ENCODE measurements at places on chromosomes 6 and 20. TPM values are rescaled to one million over a fixed set of nuclear protein-coding genes. Genes with fewer than 3 reads are reported as not detected.

DNA sequence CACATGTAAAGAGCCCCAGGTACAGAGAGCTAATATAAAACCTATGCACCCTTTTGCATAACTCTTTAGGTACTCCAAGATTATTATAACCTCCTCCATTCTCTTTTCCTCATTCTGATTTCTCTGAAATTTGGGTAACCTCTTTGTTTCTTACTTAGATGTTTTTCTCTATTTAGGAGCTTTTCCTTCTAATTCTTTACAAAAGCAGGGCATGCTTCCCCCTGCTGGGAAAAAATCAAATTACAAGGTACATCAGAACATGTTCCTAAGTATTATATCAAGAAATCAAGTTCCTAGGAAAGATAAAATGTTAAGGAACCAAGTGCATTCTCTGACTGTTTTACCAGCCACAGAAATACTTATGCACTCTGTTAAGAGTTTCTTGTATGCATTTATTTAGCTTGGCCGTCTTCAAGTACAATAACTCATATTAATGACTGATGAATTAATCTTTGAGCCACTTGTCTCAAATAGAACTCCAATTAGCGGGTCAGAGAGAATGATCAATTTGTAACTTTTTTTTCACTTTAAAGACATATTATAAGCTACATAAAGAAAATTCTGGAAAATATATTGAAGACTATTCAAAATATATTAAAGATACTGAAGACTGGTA is 2.1 kb downstream of the KHDRBS2 start:
- no peaks in the 10 kb centered on the region for H3K36me3 ChIP-seq
- no peak overlapping the region for H3K27ac ChIP-seq
- DNase-seq: no peak
- 0 out of 2 replicates have a peak, but pooled peaks cover 2% of the 10 kb centered on the region for H3K4me1 ChIP-seq

- H3K4me1 ChIP-seq: peaks cover 16% of the 10 kb centered on the region
- no peaks in the 10 kb centered on the region for H3K36me3 ChIP-seq
- H3K27ac ChIP-seq: no peak overlapping the region
- H3K27me3 ChIP-seq: no peaks in the 10 kb centered on the region
- H3K4me3 ChIP-seq: no peak overlapping the region
Measured at GRCh38 chr6:14972379-14973067, 273.3 kb upstream of the JARID2 start.

DNA sequence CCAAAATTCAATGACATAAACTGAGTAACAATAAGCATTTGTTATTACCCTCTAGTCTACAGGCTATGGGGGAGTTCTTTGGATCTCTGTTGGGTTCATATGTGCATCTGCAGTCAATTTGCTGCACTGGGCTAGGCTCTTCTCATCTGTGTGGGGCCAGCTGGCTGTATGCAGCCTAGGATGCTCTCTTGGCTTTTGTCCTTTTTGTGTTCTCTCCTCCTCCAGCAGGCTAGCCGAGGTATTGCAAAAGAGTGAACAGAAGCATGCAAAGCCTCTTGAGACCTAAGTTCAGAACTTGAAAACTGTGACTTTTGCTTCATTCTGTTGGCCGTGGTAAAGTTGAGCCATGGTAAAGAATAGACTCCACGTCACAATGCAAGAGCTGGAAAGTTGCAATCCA is 62.8 kb upstream of the FOXO3 start:
- no peak overlapping the region for H3K27ac ChIP-seq
- no peak overlapping the region for H3K4me3 ChIP-seq
- H3K27me3 ChIP-seq: no peaks in the 10 kb centered on the region
- peak; percentile 52 for DNase-seq

DNA sequence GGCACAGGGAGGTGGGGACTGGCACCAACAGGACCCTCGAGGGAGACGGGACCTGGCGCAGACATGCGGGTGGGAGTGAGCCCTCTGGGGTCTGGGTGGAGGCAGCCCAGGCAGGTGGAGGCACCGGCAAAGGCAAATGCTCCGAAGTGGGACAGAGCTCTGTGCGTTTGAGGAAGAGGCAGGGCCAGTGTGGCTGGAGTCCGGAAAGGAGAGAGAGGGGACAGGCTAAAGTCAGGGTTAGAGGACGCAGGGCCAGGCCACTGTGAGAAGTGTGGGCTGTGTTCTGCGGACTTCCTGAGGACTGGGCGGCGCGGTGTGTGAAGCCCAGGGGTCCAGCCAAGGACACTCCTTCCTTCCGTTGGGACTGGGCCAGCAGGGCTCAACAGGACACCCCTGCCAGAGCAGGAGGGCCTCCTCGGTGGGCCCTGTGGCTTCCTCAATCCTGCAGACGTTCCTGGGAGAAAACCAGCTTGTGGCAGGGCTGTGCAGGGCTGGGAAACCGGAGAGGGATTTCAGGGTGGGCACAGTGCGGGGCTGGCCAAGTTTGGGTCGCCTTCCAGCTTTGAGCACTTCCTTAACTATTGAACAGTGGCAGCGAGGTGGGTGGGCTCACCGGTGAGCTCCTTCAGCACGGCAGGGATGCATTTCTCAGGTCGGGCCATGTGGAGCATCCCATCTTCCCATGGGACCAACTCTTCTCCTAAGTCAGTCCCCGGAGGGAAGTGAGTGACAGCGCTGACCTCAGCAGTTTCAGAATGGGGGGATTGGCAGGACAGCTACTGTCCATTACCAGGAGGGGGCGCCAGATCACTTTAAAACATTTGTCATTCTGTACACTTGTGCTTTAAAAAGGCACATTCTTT is 22.5 kb downstream of the MOCS3 start:
- peak; percentile 68 for DNase-seq
- H3K4me1 ChIP-seq: no peaks in the 10 kb centered on the region
- no peaks in the 10 kb centered on the region for H3K36me3 ChIP-seq
- H3K4me3 ChIP-seq: no peak overlapping the region
- H3K27me3 ChIP-seq: no peaks in the 10 kb centered on the region

- no peak for DNase-seq
- no peaks in the 10 kb centered on the region for H3K4me1 ChIP-seq
- no peaks in the 10 kb centered on the region for H3K36me3 ChIP-seq
- H3K4me3 ChIP-seq: no peak overlapping the region
- no peaks in the 10 kb centered on the region for H3K27me3 ChIP-seq
- H3K27ac ChIP-seq: no peak overlapping the region
Measured at GRCh38 chr20:53524589-53525312, 68.9 kb downstream of the ZNF217 start.

- 0 out of 2 replicates have a peak, but pooled peaks cover 3% of the 10 kb centered on the region for H3K4me1 ChIP-seq
- 0 out of 2 replicates have a peak, but pooled peaks cover 2% of the 10 kb centered on the region for H3K36me3 ChIP-seq
- H3K27ac ChIP-seq: no peak overlapping the region
- DNase-seq: no peak
Measured at GRCh38 chr6:45185403-45186251, 142.5 kb upstream of the RUNX2 start.

DNA sequence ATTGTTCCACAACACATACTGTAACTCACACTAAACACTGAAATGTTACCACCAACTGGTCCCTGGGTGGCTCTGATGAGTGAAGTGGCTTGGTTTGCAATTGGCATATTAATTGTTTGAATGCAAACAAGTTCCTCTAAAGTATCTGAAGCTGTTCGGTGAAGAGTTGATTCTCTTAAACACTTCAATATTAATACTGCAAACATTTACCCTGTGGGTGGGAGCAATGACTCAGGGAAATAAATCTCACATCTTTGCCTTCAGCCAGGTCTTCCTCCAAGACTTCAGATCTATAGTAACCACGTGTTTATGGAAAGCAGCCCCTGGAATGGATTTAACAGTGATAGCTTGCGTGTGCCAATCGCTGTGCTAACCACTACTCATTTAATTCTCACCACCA is 176.0 kb downstream of the MAFB start:
- no peaks in the 10 kb centered on the region for H3K36me3 ChIP-seq
- H3K4me1 ChIP-seq: no peaks in the 10 kb centered on the region
- no peak for DNase-seq
- no peaks in the 10 kb centered on the region for H3K27me3 ChIP-seq
- H3K4me3 ChIP-seq: no peak overlapping the region

GRCh38 chr6:35084041-35084491 is 57.1 kb downstream of the TCP11 start:
- no peak for DNase-seq
- no peaks in the 10 kb centered on the region for H3K27me3 ChIP-seq
- H3K4me3 ChIP-seq: no peak overlapping the region
- H3K4me1 ChIP-seq: no peaks in the 10 kb centered on the region

DNA sequence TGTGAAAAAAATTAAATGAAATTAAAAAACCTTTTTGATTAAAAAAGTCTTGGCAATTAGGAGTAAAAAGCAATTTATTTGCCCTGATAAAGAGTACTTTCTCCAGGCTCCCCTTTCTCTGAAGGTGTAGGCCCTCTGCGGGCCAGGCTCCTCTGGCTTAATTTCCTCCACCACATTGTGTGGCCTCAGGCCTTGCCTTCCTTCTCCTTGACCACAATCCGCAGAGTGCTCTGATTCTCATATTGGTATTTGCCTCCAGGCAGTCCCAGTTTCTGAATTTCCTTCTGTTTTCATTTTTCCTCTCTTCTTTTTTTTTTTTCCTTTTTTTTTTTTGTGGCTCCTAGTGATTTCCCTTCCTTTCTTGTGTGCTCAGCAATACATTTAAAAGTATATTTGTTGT is 96.4 kb downstream of the AIG1 start:
- DNase-seq: no peak
- H3K27me3 ChIP-seq: no peaks in the 10 kb centered on the region
- H3K36me3 ChIP-seq: no peaks in the 10 kb centered on the region
- H3K4me3 ChIP-seq: no peak overlapping the region
- H3K27ac ChIP-seq: no peak overlapping the region

GRCh38 chr6:50819466-50819903 is 814 bp downstream of the TFAP2B start:
- H3K4me1 ChIP-seq: peaks cover 4% of the 10 kb centered on the region
- no peaks in the 10 kb centered on the region for H3K36me3 ChIP-seq
- H3K4me3 ChIP-seq: peak overlapping the region; percentile 68
- H3K27ac ChIP-seq: no peak overlapping the region
- no peak for DNase-seq

DNA sequence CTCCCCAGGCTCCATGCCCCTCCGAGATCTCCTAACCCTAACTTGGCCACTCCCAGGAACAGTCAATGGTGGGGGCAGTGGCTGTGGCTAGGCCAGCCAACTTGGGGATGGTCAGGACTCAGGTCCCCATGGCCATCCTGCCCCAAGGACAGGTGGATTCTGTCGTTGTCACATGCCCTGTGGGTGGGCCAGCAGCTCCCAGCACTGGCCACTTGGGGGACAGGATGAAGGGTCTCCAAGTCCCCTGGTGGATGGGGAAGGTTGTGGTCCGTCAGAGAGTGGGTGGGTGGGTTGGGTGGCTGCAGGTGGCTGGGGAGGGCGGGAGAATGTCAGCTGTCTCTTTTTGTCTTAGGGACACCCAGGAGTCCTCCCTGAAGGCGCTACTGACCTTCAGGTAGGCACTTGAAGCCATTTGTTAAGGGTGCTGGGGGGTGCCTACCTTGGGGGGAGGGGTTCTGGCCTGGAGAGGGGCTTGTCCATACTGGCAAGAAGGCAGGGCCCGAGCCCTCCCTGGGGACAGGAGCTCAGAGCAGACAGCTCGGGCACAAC is 5.5 kb downstream of the COL9A3 start:
- H3K4me1 ChIP-seq: no peaks in the 10 kb centered on the region
- no peak overlapping the region for H3K27ac ChIP-seq
- no peak overlapping the region for H3K4me3 ChIP-seq
- H3K27me3 ChIP-seq: no peaks in the 10 kb centered on the region
- H3K36me3 ChIP-seq: peaks cover 5% of the 10 kb centered on the region

DNA sequence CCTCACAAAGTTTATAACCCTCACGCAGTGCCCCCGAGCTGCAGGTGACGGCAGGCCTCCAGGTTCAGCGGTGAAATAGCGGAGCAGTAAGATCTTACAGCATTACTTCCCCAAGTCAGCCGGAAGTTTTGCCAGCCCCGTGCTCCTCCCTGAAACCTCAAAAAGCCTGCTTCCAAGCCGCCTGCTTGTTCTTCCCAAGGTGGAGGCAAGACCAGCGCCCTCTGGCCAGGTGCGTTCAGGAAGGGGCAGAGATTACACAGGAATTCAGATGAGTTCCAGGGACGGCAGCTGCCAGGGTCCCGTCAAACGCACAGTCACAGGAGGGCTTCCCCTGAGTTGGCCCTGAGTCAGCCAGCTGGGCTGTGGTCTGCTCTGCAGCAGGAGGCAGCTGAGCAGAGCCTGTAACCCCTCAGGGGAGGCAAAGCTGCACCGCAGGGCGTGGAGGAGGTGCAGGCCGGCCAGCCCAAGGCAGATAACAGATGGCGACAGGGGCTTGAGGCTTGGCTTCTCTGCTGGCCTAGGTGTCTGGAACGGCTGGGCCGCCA is 124.1 kb upstream of the RPS6KA2 start:
- H3K27ac ChIP-seq: no peak overlapping the region
- H3K36me3 ChIP-seq: no peaks in the 10 kb centered on the region
- no peak overlapping the region for H3K4me3 ChIP-seq
- H3K4me1 ChIP-seq: peaks cover 3% of the 10 kb centered on the region
- DNase-seq: peak; percentile 69
- no peaks in the 10 kb centered on the region for H3K27me3 ChIP-seq

DNA sequence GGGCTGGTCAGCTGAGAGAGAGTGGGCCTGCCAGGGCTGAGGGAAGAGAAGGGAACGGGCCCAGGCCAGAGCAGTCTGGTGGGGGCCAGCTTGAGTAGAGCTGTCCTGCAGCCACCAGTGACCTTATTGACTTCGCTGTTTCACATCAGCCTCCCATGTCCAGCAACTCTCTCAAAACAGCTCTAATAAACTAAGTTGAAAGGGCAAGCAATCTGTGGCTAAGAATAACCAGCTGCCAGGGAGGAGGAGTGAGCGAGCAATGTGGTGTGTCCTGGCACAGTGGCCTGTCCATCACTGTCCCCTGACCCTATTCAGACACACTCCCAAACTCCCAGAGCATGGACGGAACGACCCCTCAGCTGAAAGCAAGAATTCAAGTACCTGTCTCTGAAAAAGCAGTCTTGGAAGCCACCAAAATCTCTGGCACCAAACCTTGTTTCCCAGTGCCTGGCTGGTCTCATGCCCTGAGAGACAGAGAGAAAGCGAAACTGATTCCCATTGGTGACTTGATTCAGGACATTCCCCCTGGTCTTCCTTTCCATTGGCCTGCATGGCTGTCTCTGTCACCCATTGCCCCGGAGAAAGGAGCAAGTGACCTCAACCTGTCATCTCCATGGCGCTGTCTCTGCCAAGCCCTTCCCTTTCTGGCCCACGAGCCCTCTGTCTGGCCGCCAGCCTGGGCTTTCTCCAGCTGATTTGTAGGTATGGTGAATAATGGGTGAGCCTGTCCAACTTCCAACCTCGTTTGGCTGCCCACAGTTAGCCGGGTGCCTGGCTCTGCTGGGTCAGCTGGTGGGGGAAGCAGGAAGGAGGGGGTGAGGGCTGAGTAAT is at the start of gene DDO:
DDO (minus strand) TSS at position 490 of the 831 bp plus-strand sequence. CDS start 2,113 bp downstream, outside the sequence.
- H3K27ac ChIP-seq: no peak within 1 kb of the TSS
- no peaks in the 10 kb centered on the region for H3K27me3 ChIP-seq
- H3K4me3 ChIP-seq: no peak within 1 kb of the TSS

GRCh38 chr6:122781716-122782115 is 2.2 kb downstream of the FABP7 start:
- H3K27ac ChIP-seq: no peak overlapping the region
- no peaks in the 10 kb centered on the region for H3K27me3 ChIP-seq
- no peaks in the 10 kb centered on the region for H3K36me3 ChIP-seq
- peaks cover 3% of the 10 kb centered on the region for H3K4me1 ChIP-seq
- no peak overlapping the region for H3K4me3 ChIP-seq

GRCh38 chr20:16317445-16318362 is 255.5 kb downstream of the KIF16B start:
- H3K27ac ChIP-seq: no peak overlapping the region
- peaks cover 4% of the 10 kb centered on the region for H3K36me3 ChIP-seq
- no peak overlapping the region for H3K4me3 ChIP-seq
- H3K27me3 ChIP-seq: no peaks in the 10 kb centered on the region

Gene ZSCAN26
- total RNA-seq: 9.0 TPM

Gene SDHAF4
- total RNA-seq: 9.9 TPM

Gene STK4
- 43.0 TPM for total RNA-seq

Gene TMEM170B
- total RNA-seq: 2.9 TPM

Gene TNFRSF21
- total RNA-seq: 39.1 TPM

Gene TRIM40
- total RNA-seq: not detected

Gene BPI
- total RNA-seq: not detected

Gene PLEKHG1
- 1.0 TPM for total RNA-seq

Gene HMGCLL1
- 0.24 TPM for total RNA-seq

Gene HDGFL1
- total RNA-seq: not detected

Gene TSBP1
- not detected for total RNA-seq

Gene FOXF2
- total RNA-seq: not detected

Gene YWHAB
- total RNA-seq: 204 TPM

All from H9 (cell line).